ENCODE measurements at places on chromosomes 5 and 9.

- peak; percentile 86 for DNase-seq
These were observed 3.0 kb upstream of the SYNPO start for GRCh38 chr5:150637245-150638052.

DNA sequence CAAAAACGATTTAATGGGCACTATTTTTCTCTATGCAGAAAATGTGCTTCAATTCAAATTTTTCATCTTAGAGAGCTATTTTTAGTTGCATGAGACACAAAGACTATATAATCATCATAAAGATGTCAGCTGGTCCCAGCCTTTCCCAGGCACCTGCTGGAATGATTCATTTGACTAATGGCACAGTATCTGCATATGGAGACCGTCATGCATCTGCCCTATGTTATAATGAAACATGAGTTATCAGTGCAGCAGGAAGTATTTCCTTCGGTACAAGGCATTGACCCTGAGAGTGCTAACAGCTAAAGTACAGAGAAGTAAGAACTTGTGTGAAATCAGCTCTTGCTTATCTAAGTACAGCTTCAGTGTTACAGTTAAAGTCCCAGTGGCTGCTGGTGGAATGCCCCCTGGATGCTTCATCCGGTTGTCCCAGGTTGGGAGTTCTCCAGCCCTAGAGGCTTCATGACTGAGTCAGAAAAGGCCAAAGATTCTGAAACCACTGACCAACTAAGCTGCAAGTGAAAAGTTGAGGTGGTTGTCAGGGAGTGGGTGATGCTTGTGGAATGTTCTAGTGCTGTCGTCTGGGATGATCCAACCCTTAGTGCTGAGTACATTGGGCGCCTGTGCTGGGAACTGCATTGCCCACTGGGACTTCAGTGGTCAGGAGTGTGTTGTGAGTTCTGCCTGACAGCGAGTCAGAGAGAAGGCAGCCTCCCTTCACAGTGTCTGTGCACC, 57.2 kb downstream of the MTRR start:
- DNase-seq, result peak; percentile 93

GRCh38 chr5:155085282-155085989, 71.9 kb downstream of the KIF4B start:
- no peak for DNase-seq

GRCh38 chr5:172274951-172275753, 8.4 kb downstream of the UBTD2 start:
- peak; percentile 68 for DNase-seq

- no peak for DNase-seq
These were observed 16.8 kb downstream of the MACROH2A1 start for GRCh38 chr5:135382106-135382790.

DNA sequence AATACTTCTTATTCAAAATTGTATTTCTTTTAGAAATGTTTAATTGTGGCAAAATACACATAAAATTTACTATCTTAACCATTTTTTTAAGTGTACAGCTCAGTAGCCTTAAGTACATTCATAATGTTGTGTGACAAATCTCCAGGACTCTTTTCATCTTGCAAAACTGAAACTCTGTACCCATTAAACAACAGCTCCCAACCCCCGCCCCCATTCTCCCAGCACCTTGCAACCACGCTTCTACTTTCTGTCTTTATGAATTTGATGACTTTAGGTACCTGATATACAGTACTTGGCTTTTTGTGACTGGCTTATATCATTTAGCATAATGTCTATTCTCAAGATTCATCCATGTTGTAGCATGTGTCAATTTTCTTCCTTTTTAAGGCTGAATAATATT, 2.8 kb upstream of the IL5 start:
- no peak for DNase-seq

DNA sequence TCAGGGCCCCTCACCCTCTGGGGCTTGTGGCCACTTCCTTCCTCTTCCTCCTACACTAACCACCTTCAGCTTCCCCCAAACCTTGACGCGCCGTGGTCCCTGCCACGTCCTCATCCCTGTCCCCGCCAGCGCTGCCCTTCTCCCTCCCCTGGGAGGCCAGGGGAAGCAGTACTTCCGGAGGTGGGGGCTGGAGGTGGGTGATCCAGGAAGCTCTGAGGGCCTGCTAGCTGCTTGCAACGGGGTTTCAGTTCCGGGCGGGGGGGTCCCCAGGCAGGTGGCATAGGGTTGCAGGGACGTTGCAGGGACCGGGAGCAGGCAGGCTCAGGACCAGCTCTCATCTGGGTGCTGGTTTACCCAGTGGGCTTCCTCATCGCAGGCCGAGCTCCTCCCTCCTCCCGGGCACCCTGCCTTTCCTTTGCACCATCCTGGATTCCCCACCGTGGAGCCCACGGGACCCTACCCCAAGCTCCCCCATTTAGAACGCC, 70.0 kb downstream of the RXRA start:
- DNase-seq, result no peak

- no peak for DNase-seq
These were observed 1.0 kb upstream of the FAM13B start for GRCh38 chr5:138033907-138034306.

- no peak for DNase-seq
These were observed 232.7 kb downstream of the EFNA5 start for GRCh38 chr5:107437986-107438510.

DNA sequence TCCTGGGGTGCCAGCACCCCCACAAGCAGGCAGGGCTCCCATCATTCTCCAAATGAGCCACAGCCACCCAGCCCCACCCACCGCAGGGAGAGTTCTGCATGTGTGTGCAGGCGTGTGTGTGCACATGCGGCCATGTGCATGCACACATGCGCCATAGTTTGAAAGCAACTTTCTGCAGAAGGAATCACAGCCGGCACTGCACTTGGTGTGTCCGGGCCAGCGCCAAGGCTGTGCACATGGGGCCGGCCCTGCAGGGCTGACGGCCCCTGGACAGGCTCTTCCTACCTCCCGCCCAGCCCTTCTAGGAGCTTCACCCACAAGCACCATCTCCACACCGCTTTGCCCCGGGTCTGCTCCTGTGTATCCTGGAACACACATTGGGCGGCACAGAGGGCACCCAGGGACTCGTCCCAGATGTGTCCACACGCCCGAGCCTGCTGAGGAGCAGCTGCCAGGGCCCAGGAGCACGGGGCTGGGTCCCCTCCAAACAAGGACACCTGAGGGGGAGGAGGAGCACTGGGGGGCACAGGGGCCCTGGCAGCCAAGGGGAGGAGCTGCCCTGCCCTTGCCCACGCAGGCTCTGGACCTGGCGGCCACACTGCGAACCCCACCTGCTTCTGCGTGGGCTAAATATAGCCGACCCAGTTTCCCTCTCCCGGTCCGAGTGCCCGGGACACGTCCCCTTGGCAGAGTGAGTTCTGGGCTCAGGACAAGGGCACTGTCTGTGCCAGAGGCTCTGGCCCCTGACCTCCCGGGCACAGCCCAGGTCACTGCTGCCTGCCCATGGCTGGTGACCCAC, 19.1 kb downstream of the TPPP start:
- no peak for DNase-seq

GRCh38 chr5:106843812-106844416, 826.8 kb downstream of the EFNA5 start:
- peak; percentile 27 for DNase-seq

DNA sequence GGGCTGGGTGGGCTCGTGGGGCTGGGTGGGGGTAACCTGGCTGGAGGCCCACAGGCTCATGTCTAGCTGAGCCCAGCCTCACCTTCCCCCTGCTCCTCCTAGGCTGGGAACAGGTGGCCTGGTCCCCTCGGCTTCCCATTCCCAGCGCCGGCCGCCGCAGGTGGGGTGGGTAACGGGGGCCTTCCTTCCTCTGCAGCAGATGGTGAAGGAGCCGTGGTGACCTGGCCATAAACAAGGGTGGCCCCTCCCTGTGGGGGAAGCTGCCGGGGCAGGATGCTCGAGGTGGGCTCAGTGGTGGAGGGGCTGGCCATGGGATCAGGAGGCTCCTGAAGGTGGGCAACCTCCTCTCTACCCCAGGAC, 41.0 kb upstream of the EGFL7 start:
- DNase-seq, result no peak

GRCh38 chr9:120210274-120210673, 369.7 kb downstream of the CDK5RAP2 start:
- DNase-seq, result no peak

GRCh38 chr5:91070761-91071550, 312.2 kb downstream of the ARRDC3 start:
- DNase-seq, result no peak

DNA sequence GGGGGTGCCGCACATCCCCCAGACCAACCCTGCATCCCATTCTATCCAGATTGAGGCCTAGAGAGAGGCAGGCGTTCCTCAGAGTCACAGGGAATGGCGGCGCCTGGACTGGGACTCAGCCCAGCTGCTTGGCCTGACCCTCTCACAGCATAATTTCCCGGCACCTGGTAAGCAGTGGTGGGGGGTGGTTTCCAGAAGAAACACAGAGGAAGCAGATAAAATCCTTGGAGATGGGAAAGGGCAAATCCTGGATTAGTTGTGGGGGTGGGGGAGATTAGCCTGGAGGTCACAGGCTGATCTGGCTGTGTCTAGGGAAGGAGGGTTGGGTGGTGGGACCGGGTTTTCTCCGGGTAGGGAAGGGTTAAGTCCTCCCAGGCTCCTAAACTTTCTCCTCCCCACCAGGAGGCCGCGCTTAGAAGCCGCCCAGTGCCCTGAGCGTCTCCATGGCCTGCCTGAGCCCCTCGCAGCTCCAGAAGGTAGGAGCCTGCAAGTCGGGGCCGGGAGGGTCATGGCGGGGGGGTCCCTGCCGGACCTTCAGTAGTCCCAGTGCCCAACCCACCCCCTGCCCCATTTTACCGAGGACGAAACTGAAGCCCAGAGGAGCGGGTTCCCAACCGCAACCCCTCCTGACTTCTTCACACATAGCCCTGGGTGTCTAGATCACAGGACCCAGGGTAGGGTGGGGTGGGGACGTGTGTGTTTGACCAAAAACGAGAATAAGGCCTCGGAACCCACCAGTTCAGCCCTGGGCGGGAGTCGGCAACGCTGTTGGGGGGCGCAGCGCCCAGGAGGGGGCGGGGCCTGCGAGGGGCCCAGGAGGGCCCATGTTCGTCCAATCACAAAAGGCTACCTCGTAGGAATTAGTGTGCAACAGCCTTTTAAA, 1.3 kb downstream of the PHYHD1 start:
- peak; percentile 53 for DNase-seq

DNA sequence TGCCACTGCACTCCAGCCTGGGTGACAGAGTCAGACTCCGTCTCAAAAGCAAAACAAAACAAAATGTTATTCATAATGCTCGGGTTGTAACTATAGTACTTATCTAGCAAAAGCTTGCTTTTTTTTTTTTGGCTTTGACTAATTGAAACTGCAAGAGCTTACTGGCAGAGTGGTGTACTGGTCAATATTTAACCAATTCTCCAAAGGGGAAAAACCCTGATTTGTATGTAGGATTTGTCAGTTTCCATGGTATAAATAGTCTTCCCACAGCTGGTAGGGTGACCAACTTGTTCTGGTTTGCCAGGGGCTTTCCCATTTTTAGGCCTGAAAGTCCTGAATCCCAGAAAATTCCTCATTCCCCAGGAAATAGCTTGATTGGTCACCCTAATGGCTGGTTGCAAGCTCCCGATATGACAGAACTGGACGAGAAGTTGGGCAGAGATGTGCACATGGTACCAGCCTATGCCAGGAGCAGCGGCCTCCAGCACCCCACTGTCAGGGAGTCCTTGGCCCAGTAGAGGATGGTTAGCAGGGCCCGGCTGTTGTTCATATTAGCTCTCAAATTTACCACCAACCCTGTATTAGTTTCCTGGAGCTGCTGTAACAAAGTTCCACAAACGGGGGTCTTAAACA, 58.0 kb downstream of the FXN start:
- DNase-seq, result no peak

DNA sequence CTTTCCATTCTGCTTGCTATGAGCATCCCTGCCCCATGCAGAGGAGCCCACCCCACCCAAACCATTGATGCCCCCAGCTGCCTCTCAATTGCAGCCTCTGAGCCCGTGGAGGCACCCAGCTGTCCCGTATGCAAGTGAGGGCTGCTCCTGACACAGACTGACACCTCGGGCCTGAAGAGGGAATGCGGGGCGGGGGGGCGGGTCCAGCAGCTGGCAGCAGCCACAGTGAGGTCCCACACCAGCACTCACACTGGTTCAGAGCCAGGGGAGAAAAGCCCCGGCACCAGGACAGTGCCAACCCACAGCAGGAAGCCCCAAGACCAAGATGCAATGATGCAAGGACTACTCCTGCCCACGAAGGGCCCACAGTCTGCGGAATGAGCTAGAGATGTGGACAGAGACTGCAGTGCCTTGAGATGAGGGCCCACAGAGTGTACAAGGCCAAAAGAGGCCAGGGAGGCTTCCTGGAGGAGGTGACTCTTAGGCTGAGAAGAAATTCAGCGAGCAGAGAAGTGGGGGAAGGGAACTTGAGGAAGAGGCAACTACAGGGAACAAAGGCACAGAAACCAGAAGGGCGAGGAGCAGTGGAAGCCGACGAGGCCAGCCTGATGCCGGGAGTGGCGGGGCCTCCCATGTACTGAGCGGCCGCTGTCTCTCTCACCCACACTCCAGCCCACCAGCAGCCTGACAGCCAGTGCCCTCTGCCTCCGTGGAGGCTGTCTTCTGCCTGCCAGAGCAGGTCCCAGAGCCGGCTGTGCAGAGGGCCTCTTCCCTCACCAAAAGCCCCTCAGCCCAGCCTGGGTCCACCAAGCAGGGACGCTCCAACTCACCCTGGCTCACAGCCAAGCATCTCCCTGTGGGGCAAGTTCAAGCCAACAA, 9.2 kb downstream of the EEIG1 start:
- DNase-seq, result no peak

GRCh38 chr5:145673786-145674185, 161.4 kb downstream of the PRELID2 start:
- DNase-seq, result no peak

- peak; percentile 89 for DNase-seq
These were observed 74.1 kb downstream of the FNBP1 start for GRCh38 chr9:129968690-129969485.

GRCh38 chr5:116428966-116429365, 145.7 kb downstream of the SEMA6A start:
- DNase-seq, result no peak

Data from cardiac fibroblast (primary cell).